ENCODE measurements at places on chromosomes 1 and 21.

- no peak for DNase-seq
These were observed 96.0 kb downstream of the NOS1AP start for GRCh38 chr1:162165528-162165927.

DNA sequence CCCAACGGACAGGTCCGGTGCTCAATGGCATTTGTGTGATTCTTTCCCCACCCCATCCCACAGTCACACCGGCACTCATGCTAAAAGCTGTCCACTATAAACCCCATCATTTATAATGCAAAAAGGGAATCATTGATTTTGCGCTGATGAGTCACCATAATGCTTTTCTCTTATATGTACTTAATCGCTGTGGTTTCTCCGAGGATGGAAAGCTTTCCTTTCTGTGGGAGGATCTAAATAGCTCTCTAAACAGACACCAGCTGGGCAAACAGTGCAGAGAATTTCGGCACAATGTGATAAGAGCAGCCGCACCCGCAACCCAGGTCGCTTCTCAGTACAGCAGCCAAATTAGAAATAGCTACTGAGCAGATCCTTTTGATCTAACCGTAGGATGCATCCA lies 85.6 kb downstream of the SETD4 start:
- no peak for DNase-seq

DNA sequence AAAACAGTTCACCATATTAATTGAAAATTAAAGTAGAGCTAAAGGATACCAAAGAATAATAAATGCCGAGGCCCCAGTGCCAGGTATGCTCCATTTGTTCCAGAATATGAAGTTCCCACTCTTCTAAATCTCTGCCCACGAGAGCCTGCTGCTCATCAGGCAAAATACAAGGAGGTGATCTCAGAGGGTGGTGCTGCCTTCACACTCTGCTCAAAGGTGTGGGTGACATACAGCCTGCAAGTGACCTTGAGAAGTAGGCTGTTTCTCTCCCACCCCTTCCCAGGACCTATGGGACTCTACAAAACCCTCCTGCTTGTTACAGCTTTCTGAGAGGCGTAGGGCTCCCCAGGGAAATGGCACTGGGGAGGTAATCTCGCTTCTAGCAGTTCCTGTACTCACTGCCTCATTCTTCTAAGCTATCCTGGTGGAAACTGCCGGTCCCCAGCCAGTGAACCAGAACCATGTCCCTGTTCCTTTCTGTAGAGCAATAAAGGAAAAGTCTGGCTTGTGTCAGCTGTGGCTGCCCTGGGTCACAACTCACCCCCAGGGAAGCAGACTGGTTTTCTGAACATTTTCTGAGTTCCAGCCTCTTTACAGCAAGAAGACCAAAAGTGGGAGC lies 26.9 kb upstream of the DPT start:
- no peak for DNase-seq

DNA sequence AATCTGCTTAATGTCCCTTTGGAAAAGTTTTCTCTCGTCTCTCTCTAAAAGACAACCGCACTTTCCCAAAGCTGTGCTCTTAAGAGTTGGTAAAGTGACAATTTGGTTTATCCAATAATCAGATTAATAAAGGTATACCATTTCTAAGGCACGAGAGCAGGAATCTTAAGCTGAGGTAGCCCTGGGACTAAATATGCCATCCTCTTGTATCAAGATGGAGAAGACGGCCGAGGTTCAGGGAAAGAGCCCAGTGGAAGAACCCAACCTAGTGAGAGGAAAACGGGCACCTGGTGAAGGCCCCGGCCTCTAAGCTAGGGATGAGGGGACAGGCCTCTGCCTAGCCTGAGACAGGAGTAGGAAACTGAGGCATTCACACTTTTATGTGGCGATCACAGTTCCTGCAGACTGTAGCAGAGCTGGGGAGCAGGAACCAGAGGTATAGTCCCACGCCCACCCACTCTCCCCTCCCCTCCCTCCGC lies 334 bp upstream of the SARS1 start:
- no peak for DNase-seq

DNA sequence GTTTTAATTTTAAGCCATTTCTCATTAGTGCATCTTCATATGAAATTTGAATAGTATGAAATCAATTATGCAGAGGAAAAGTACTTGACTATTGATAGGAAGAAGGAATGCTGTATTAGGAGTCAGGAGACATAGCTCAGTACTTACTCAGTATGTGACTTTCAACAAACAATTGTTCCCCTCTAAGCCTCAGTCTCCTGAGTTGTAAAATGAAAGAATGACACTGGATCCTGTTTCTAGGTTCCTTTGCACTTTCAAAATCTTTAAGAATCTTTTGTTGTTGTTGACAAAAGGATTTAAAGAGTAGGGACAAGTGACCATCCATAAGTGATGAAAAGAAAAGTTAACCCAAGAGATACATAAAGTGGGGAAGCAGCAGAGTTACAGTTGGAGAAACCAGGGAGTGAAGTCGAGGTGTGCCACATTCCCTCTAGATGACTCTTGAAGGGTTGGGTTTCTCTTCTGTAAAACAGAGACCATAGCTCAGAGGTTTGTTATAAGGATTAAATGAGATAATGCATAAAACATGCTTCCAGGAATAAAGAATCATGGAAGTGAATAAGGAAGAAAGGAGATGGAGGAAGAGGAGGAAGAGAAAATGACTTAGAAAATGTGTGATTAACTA lies 105.7 kb upstream of the KCNJ15 start:
- DNase-seq, result no peak

DNA sequence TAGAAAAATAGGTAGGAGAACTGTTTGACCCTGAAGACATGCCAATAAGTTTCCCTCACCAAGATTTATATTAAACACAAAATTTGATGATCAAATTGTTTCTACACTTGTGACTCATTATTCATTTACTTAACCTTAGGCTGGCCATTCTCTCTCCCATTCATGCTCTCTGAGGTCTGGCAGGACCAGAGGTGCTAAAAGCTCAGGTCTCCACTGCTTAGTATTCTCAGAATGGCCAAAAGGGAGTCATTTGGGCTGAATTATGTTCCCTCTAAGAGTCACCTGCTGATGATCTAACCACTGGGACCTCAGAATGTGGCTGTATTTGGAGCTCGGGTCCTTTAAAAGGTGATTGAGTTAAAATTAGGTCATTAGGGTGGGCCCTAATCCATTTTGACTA lies 47.1 kb upstream of the ATP1B1 start:
- no peak for DNase-seq

DNA sequence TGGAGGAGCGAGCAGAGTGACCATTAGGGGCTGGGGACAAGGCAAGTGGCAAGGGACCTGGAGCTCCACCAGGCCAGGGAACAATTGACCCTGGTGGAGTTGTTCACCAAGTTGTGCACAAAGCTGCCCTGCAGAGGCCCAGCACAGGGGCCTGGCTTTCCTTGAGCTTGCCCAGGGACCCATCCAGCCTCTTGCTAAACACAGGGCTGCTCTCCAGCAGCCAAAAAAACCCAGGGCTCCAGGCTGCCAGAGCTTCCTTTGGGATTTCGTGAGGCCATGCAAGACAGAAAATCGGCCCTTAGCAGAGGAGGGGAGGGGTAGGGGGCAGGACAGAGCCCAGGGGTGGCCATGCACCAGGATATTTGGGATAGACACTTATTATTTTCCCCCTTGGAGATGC lies 32.6 kb downstream of the LRP8 start:
- no peak for DNase-seq

- DNase-seq, result no peak
These were observed 5.8 kb downstream of the MAPKAPK2 start for GRCh38 chr1:206690516-206690915.

DNA sequence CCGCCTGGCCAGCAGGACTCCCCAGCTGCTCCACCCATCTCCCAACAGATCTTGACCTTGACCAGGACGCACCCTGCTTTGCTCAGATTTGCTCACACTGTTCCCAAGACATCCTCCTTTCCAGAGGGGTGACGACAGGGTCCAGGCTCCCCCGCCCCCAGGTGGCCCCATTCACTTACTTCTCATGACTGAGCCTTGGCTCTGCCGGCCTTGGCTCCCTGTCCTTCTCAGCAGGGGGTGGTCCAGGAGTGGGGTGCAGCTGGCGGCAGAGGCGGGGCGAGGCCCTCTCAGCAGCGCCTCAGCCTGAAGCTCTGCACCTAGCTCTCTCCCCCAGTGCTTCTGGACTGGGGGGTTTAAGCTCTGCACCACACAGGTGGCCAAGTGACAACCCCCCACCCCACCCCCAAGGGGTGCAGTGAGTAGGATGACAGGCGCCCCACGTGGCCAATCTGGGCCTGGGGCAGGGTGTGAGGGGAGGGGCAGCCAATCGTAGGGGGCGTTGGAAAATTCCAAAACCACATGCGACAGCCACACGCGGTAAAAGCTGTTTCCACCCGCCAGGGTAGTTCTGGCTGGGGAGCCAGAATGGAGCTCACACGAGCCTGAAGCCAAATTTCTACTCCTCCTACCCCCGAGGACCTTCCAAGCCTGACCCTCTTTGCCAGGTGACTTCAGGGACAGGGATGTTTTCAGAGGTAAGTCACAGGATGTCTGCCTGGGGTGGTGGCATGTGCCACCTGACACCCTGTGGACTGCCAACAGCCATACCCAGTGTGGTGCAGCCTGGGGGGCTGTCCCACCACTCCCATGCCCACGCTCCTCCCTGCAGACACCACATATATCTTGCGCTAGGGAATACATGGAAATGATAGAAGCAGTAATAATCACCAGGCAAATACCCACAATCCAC lies 5.6 kb downstream of the RORC start:
- DNase-seq, result no peak

GRCh38 chr1:244303610-244303969 lies 148.1 kb downstream of the ADSS2 start:
- no peak for DNase-seq

GRCh38 chr1:37692834-37693175 lies 489 bp downstream of the CDCA8 start:
- DNase-seq, result no peak

DNA sequence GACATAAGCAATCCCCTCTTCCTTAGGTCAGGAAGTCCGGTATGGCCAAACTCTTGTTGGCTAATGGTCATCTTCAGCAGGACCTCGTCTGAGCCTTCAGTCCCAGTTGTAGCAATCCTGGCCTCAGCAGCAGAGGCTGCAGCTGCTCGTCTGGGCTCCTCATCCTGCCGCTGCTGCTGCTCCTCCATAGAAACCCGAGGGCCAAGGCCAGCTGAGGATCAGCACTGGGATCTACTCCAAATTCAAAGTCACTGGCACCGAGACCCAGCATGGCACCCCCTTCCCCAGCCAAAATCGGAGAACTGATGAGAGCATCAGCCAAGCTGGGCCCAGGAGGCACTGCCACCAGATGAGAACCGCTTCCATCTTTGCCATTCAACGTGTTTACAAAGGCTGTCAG lies 6.3 kb upstream of the CLDN14 start:
- no peak for DNase-seq

GRCh38 chr21:41229509-41230248 lies 61.7 kb downstream of the BACE2 start:
- no peak for DNase-seq

GRCh38 chr21:14869984-14870852 lies 194.6 kb downstream of the NRIP1 start:
- no peak for DNase-seq

GRCh38 chr1:66729119-66729518 lies 23.1 kb upstream of the DYNLT5 start:
- no peak for DNase-seq

DNA sequence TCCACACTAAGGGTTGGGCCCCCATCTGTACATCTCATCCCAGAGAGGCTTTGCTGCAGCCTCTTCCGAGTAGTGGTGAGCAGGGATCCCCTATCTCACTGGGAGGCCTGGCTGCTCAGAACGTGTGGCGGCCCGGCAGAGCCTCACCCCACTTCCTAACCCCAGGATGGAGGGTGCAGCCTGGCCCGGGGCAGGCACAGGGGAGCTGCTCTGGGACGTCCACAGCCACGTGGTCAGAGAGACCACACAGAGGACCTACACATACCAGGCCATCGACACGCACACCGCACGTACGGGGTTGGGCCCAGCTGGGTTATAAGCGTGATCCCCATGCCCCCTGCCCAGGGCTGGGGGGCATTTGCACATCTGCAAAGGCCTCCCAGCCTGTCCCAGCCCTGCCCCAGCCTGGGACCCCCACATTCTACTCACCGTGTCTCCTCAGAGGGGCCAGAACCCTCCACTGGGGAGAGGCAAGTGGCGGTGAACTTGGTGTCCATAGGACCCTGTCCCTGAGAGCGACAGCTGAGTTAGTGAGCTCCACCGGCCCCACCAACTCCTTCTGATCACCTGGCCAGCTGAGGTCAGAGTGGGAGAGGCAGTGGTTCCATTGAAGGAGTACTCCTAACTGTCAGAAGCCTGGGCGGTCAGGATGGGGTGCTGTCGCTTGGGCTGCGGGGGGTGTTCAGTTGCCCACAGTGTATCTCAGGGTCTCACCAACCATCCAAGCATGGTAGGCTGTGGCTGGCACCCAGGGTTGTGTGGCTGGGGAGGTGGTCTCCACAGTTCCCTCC lies 41.2 kb downstream of the TRIM11 start:
- DNase-seq, result no peak

GRCh38 chr1:200838676-200839445 lies 33.9 kb upstream of the GPR25 start:
- no peak for DNase-seq

- DNase-seq, result no peak
These were observed 144.7 kb downstream of the TGFBR3 start for GRCh38 chr1:91741301-91741700.

- DNase-seq, result no peak
These were observed 73.5 kb downstream of the KCTD3 start for GRCh38 chr1:215640429-215641148.

- no peak for DNase-seq
These were observed 694.4 kb downstream of the LTN1 start for GRCh38 chr21:28298251-28298672.

- no peak for DNase-seq
These were observed 511.8 kb upstream of the USP24 start for GRCh38 chr1:55726994-55727393.

GRCh38 chr1:87744056-87744455 lies 415.4 kb downstream of the LMO4 start:
- no peak for DNase-seq

- no peak for DNase-seq
These were observed 34.3 kb downstream of the SMG7 start for GRCh38 chr1:183506561-183506960.

DNA sequence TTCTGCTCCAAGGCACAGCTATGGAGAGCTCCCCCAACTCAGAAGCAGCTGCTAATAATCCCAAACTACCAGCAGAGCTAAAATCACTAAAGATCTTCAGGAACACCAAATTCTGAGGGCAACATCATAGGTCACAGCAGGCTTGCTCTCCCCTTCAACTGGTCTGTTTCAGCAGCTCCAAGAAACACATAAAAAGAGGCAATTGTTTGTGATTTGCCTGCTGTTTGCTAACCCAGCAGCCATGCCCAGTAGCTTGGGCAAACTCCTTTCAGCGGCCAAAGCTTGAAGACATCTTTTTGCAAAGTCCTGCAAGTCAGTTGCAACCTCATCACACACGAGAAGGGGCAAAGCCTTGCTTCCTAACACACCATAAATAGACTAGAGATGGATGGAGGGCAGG lies 8.9 kb downstream of the ERI3 start:
- DNase-seq, result no peak

DNA sequence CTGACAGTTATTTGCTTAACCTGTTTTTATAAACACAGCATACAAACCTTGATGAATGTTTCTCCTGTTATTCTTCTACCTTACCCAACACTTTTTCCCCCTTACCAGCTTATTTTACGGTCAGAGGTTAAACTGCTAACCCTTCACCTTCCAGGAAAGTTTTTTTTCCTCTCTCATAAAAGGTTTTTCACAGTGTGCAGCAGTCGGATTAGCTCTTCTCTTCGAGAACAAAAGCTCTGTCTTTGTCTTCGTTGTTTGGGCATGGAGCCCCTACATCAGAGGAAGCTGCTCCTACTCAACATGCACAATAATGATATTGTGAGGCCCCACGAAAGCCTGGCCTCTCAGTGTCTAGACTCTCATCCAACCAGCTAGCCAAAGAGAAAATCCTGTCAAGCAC lies 42.0 kb downstream of the DENND1B start:
- no peak for DNase-seq

GRCh38 chr1:23461050-23461449 lies 22.9 kb downstream of the ASAP3 start:
- DNase-seq, result no peak
